ENCODE measurements at places on chromosomes 7 and 10. TPM values are rescaled to one million over a fixed set of nuclear protein-coding genes. Genes with fewer than 3 reads are reported as not detected.

The AGAP3 gene
- polyA plus RNA-seq, result 22.3 TPM

The LIPK gene
- polyA plus RNA-seq, result not detected

The ZNF425 gene
- 2.9 TPM for polyA plus RNA-seq

The ASIC3 gene
- 2.9 TPM for polyA plus RNA-seq

The ZNF138 gene
- polyA plus RNA-seq, result 5.3 TPM
